ENCODE measurements at places on chromosomes 2 and 18.
A peak's percentile ranks its signal among the peaks of the same experiment; 100 is the strongest.

DNA sequence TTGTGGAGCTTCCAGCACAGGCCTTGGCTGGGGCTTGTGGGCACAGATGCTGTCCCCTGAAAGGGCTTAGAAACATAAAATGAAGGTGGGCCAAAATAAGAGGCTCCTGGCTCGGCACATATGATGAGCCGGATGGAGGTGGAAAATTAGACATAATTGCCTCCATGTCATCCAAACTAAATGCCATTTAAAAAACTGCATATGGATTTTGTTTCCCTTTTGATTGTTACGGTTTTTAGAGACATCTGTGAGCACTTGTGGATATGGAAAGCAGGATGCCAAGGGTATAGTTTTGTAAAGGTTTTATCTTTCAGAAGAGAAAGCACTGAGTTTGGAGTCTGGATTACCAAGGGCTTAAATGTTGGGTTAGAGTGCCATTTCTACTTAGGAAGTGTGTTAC is 498.3 kb downstream of the RIT2 start:
- DNase-seq: no peak

DNA sequence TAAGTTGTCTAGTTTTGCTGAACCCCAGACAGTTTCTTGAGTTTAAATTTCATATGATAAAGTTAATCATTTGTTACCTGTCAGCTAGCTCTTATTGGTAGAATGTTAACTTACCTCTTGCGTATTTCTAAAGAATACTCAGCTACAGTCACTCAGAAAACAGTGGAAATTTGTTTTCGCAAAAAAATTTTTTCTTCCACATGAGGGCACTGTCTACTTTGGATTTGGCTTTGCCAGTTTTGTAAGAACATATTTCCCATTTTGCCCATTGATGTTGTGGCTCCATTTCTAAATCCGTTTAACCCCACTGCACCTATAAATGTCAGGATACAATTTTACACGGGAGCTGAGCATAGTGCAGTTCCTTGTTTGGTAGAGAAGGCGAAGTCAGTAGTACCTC is 19.1 kb upstream of the GCFC2 start:
- peak; percentile 15 for DNase-seq

DNA sequence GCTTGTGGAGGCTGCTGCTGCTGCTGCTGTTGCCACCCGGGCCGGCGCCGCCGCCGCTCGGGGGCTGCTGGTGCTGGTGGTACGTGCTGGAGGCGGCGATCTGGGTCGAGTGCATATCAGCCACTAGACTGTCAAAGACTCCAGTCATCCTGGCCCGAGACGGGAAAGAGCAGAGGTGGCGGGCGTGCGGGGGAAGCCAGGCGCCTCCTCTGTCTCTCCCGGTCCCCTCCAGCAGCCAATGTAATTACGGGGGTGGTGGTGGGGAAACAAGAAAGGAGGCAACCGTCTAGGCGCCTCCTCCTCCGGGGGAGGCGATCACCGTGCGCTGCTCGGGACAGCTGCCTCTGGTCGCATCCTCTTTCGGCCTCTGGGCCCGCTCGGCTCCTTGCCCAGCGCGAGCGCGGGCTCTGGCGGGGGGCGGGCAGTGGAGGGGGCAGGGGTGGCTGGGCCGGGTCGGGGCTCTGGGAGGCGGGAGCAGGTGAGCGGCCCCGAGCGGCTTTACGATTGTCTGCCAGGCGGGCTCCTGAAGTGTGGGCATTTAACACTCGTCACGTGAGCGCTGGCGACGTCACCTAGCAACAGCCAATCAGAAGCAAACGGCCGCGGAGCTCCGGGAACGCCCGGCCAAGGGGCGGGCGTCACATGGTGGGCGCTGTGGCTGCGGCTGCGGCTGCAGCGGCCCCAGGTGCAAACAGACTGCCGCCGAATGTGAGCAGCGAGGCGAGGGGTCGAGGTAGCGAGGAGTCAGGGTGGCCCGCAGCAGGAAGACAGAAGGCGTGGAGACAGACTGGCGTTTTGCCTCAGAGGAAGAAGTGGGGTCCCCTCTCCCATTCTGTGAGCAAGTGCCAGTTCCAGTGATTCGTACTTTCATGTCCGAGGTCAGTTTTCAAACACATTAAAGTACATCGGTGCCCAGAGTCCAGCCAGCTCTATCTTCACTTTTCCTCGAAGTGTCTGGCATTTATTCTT is at the start of gene DLX2:
DLX2 (minus strand) TSS at position 510 of the 969 bp plus-strand sequence; CDS start at position 148, 362 bp downstream.
- DNase-seq: peak; percentile 93

GRCh38 chr2:62465741-62466502 is 40.1 kb downstream of the TMEM17 start:
- peak; percentile 15 for DNase-seq

DNA sequence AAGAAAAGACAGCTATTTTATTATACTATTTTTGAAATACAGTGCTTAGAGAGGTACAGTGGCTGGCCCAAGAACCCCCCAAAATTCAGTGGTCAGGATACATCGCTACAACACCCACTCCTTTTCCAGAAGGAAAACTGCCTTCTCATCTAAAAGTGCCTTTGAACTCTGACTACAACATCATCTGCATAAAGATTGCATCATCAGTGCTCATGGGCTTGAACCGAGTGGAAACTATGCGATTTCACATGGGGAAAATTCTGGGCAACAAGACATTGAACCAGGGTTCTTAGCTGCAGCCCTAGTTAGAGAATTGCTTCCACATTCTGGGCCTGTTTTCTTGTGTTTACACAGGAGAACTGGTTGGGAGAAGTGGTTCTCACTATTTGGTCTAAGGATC is 294.6 kb upstream of the SLC14A2 start:
- DNase-seq: no peak

DNA sequence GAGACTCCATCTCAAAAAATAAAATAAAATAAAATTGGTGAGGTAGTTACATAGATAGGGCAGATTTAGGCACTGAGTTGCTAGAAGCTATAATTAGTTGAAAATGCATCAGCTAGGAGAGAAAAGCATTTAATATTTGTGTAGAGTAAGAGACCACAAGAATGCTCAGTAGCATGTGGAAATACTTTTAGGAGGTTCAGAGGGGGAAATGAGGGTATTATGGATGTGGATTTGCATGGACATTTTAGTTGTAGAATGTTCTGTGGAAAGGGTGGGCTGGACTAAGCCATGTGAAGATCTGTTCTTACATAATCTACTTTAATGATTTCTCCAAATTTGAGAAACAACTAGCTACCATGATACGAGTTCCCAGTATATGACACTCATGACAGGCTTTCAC is 95.5 kb downstream of the ATP9B start:
- DNase-seq: no peak

DNA sequence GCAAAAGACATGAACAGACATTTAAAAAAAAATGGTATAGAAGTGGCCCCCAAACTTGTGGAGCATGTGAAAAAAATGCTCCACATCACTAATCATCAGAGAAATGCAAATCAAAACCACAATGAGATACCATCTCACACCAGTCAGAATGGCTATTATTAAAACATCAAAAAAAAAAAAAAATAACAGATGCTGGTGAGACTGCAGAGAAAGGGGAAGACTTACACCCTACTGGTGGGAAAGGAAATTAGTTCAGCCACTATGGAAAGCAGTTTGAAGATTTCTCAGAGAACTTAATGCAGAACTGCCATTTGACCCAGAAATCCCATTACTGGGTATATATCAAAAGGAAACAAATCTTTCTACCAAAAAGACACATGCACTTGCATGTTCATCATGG is 164.8 kb downstream of the RIT2 start:
- no peak for DNase-seq

DNA sequence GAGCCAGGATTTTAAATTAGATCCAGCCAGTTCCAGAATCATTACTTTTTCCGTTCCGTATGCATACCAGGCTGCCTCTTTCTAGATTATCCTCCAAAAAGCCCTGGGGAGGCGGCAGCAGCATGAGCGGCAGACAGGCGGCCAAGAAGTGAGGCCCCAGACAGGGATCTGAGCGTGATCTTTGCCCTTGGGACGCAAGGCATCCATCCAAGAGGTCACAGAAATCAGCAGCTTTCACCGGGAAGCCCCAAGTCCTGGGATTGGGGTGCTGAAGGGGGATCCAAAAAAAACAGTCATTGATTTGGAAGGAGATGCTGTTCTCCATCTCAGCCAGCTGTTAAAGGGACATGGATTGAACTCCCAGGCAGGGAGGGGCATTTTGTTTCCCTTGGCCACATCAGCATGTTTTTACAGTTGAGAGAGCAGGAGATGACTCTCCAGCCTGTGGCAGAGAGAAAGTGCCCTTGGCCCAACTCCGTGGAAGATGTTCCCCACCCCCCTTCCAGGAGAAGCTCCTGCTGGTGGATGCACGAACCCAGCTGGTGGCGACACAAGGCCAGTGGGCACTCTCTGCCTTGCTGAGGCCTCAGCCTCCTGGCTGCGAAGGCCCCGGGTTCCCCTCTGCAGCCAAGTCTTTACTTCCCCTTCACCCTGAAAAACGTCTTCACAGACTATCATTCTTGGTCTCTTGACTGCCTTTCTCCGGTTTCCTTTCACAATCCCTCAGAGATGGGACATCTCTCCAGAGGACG is 265.6 kb downstream of the ANAPC1 start:
- peak; percentile 67 for DNase-seq

DNA sequence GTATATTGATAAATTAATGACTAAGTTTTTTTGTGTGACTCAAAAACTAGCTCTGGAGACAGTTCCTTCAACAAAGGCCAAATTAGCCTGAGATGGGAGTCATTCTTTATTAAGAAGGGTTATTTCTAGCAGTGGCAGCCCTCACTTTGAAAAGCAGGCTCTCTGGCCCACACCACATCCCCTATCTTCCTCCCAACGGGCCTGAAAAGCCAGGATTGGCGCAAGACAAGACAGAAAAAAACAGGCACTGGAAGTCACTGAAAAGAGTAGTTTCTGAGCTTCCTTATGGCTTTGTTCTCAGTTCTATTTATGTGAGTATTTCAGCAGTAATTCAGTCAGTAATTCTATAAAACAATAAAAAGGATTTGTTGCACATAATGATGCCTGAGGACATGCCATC is 149.0 kb downstream of the LAMA3 start:
- DNase-seq: no peak

DNA sequence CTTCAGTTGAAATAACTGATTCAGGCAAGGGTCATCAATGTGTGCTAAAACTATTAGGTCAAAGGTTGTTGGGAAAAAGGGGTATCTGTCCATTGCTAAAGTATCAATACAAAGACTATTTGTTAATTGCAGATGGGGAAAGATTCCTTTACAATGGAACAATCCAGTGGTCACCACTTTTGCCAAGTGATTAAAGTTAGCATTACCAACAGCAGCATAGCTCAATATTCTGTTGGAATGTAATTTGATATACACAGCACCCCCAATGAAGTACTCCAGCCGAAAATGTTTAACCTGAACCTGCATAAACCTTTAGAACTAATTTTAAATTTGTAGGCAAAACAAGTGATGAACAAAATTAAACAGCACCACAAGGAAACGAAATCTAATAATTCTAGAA is 191.0 kb downstream of the TCF4 start:
- DNase-seq: no peak
